ENCODE measurements at places on chromosomes 11 and 22.

DNA sequence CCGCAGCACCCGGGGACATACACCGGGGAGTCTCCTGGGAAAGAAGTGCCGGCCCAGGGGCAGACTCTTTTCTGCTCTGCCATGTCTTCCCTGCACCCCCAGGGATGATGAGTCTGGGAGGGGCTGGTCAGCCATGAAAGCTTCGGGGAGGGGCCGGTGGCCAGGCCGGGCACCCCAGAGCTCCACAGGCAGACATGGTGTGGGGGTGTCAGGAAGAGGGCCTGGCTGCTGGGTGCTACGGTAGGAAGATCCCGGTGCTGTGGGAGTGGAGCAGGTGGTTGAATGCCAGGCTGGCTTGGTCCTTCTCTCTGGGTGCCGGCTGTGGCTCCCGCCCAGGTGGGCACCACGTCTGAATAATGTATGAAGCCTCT is 17.4 kb downstream of the LSP1 start:
- DNase-seq, result no peak

DNA sequence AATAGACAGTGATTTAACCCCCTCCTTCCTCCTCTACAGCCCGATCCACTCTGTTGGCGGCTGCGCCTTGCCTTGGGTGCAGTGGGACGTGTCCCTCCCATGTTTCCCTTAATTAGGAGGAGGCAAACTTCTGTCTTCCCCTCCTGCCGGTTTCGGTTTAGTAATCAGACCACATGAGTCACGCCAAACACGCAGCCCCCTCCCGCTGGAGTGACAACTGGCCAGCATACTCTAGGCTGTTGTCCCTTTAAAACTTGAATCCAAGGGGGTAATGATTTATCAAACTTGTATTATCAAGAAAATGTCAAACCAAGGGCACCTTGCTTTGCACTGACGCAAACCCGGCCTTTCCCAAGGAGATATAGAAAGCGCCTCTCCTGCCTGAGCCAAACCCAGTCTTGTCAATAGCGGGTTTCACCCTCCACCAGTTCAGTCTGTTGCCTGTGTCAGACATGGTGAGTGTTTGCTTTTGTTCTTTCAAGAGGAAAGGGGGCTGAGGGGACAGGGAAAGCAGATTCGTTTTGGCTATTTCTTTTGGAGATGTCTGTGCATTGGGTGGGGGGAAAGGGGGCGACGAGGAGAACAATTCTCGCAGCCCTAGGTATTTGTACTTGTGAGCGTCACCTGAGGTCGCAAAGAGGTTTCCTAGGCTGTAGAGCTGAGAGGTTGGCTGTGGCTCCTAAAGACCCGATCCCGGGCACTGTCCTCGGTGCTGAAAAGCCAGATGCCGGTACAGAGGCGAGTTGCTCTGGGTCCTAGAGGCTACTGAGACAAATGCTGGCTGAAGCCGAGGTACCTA is at the start of gene SLC6A5:
TSS of gene SLC6A5 (plus strand) at position 388 of the 799 bp plus-strand sequence. CDS start at position 453, 65 bp downstream.
- no peak for DNase-seq

DNA sequence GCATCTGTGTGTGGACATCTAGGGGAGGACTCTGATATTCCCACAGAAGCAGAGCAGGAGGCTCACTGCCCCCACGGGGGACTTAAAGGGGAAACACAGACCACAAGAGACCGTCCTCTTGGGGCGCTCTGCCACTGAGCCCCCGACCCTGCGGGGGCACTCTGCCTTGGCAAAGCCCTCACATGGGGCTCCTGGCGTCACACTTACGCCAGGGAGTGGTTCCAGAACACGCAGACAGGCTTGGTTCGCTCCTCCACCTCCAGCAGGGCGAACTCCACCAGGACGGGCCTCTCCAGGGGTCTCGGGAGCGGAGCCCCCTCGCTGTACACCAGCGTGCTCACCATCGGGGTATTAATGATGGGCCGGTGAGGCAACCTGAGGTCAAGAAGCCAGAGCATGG is 45.1 kb downstream of the TRMU start:
- no peak for DNase-seq

- no peak for DNase-seq
Measured at GRCh38 chr11:74981888-74982287, 6.8 kb upstream of the NEU3 start.

DNA sequence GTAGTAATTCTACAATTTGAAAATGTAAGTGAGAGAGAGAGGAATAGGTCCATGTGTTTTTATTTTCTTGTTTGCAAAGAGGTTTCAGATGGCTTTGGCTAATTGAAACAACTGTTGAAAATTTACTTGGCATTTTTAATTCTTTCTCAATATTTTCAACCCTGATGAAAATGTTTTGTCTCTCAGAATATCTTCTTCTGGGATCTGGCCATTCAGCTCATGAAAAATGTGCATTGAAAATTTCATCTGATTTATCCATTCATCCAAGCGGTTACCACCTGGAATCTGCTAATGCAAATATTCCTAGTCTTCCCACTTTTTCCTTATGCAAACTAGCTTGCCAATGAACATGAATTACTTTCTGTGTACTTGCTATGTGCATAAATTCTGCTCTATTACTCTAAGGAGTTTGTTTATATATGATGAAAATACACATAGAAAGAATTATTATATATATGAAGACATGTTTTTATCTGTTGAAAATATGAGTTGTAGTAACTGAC is 621.2 kb downstream of the LRRC4C start:
- DNase-seq, result no peak

DNA sequence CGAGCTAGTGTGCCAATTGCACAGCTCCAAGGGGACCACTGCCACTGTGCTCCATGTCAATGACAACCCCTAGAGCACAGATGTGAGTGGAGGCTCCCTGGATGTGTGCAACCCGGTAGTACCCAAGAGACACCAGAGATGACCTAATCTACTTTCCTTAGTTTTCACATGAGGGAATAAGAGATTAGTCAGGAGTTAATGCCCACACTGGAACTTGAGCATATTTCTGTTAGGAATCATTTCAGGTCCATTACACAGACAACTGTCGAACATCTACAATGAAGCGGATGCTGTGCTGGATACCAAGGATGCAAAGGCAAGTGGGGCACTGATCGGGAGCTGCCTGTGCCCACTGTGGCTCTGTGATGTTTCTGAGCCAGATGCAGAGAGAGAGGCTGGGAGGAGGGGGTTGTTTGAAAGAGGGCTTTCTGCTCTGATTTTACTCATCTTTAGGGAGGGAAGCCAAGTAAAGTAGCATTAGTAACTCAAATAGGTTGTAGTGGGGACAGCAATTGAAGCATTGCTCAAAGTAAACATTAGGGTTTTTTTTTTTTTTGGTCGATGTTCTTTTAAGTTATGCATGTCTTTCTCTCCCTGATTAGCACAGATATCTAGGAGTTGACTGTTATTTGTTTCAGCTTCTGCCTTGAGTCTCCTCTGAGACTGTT is 82.5 kb upstream of the SORL1-AS1 start:
- no peak for DNase-seq

DNA sequence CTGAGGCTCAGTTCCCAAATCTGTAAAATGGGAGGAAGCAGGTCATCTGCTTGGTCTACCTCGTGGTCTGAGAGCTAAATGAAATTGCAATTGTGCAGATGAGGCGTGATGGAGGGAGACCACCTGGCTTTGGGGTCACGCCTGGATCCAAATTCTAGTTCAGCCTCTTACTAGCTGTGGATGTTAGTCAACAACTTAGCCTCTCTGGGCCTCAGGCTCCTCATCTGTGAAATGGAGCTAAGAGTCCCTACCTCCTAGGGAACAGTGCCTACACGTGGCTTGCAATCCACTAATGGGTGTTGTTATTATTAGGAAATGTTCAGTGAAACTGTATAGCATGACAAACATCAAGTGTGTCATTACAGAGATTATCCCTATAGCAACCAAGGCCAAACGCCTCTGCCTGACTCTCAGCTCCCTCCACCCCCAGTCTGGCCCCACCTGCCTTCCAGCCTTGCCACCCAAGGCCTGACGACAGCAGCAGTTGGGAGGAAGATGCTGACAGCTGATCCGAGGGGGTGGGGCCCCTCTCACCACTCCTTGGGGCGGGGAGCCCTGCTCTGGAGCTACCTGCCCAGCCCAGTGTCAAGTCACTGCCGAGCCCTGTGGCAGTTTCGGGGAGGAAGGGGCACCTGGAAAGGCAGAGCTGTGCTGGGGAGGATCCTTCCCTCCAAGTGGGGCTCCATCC is 1.7 kb upstream of the RHOD start:
- DNase-seq, result no peak

GRCh38 chr22:34161431-34162123 is 241.3 kb upstream of the LARGE1 start:
- no peak for DNase-seq

GRCh38 chr11:91686700-91687099 is 537.9 kb upstream of the FAT3 start:
- no peak for DNase-seq

GRCh38 chr11:16902781-16903378 is 111.3 kb downstream of the PLEKHA7 start:
- no peak for DNase-seq

- DNase-seq, result no peak
Measured at GRCh38 chr11:70578371-70578770, 180.0 kb downstream of the CTTN start.

- no peak for DNase-seq
Measured at GRCh38 chr22:49100316-49100715, 727.4 kb downstream of the BRD1 start.

DNA sequence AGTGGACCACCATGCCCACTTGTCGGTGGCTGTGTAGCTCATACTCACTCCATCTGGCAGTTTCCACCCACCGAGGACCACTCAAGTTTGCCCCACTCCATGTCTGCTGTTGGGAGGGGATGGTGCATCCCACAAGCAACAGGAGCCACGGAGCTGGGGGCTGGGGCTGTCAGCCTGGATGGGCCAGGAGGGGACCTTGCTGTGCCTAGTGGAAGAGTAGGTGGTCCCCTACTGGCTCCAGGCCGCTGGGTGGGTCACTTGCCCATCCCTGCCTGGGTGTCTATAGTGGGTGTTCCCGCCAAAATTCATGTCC is 57.0 kb downstream of the SMIM38 start:
- DNase-seq, result no peak

- DNase-seq, result no peak
Measured at GRCh38 chr22:40247976-40248375, 70.3 kb downstream of the TNRC6B start.

DNA sequence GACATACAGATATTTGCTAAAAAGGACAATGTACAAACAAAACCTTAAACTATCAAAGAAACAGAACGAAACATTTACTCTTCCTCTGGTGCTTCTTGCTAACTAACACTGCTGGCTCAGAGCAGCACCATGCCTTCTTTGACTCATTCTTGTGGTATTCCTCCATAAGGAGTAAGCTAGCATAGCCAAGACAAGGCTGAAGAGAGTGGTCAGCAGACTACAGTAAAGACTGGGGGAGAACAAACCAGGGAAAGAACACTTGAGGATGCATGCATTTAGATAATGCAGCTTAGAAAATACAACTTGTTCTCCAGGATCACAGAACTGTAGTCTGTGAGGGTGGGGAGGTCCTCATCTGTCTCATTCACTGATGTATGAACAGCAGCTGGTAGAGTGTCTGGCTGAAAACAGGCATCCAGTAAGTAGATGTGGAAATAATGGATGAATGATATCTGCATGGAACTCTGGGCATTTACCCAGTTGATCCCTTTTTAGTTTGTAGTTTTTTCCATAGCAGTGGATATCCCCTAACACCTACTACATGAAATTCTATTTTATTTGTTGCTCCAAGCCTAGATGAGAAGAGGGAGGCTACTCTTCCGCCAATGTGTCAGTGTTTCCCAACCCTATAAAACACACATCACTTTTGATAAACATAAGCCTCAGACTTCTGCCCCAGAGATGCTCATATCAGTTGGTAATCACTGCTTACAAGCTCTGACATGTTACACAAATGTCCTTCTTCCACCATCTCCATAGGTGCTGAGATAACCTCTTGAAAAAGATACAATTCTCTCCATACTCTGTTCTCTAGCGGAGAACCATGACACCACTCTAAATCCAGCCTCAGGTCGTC is 7.3 kb downstream of the SNX19 start:
- no peak for DNase-seq

DNA sequence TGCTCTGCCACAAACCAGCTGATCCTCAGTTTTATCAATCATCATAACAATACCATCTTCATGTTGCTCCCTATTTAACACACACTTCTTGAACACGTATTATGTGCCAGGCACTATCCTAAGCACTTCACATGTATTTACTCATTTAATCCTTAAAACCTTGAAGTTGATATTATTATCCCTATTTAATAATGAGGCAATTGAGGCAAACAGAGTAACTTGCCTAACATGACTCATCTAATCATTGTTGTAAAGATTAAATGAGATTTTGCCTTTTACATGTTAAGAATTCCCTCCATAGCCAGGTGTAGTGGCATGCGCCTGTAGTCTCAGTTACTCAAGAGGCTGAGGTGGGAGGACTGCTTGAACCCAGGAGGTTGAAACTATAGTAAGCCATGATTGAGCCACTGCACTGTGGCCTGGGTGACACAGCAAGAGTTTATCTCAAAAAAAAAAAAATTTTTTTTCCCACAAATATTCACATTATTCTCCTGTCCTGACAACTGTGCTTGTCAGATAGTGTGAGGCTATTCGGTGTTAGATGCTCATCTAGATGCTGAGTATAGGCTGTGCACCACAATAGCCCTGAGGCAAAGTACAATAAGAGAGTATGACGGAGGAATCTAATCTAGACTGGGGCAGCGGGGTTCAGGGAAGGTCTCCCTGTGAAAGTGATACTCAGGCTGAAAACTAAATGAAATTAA is 13.4 kb downstream of the CKAP5 start:
- DNase-seq, result no peak

- no peak for DNase-seq
Measured at GRCh38 chr11:36363361-36364268, 67.5 kb downstream of the PRR5L start.

- DNase-seq, result no peak
Measured at GRCh38 chr11:115869780-115870431, 365.7 kb upstream of the CADM1 start.

GRCh38 chr11:100719362-100719761 is 32.3 kb downstream of the ARHGAP42 start:
- no peak for DNase-seq

- DNase-seq, result no peak
Measured at GRCh38 chr11:16561150-16561549, 177.3 kb upstream of the C11orf58 start.

GRCh38 chr22:30217698-30218560 is 28.6 kb downstream of the LIF start:
- DNase-seq, result no peak

DNA sequence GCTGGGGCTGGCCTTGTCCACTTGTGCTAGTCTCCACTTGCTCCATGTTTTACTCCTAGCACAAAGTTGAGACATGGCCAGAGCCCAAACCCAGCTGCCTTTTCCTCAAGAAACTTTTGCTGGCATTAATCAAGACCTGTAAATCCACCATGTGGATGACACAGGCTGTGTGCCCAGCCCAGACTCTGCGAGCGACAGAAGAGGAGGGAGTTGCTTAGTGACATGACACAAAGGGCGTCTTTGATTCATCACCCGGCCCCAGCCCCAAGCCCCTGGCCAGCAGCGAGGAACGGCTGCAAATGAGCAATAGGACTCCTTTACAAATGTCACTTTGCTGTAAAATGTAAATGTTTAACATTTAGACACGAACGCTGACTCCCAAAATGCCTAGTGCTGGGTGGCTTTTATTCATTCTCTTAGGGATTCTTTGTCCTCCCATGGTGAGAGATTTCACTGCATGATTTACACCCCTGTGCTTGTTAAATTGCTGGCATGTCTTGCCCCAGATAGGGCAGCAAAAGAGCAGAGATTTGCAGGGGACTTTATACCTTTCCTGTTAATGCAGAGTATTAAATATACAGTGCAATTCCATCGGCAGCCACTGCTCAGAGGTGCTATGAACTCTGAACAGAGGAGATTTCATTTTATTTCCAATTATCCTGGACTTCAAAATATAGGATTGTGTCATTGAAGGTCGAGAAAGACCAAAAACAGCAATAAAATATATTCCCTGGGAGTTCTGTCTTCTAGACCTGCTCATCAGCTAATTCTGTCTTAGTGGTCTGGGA is 263.6 kb upstream of the NCAM1 start:
- no peak for DNase-seq
